ENCODE measurements at places on chromosomes 11 and 22. TPM values are rescaled to one million over a fixed set of nuclear protein-coding genes. Genes with fewer than 3 reads are reported as not detected.

The RAB38 gene
- total RNA-seq = 12.3 TPM

The SLC25A18 gene
- 0.20 TPM for total RNA-seq

GRCh38 chr11:37504060-37504611, 906.1 kb upstream of the RAG2 start:
- peak; percentile 99 for DNase-seq

- no peak for DNase-seq
Observed at GRCh38 chr11:84887055-84887629, 740.0 kb downstream of the DLG2 start.

DNA sequence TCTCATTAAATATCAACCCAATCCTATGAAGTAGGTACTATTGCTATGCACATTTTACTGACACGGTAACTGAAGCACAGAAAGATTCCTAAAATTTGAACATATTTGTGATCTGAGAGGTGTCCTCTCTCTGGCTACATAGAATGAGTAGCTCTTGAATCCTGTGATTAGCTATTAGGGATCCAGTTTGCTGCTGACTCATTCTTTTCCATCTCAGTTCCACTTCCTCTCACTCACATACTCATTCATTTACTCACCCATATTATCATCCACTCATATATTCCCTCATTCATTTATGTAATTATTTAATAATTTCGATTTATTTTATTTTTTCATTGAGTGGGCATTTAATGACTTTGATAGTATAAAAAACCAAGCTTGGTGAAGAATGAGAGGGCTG, 42.7 kb downstream of the OR5B17 start:
- peak; percentile 53 for DNase-seq

DNA sequence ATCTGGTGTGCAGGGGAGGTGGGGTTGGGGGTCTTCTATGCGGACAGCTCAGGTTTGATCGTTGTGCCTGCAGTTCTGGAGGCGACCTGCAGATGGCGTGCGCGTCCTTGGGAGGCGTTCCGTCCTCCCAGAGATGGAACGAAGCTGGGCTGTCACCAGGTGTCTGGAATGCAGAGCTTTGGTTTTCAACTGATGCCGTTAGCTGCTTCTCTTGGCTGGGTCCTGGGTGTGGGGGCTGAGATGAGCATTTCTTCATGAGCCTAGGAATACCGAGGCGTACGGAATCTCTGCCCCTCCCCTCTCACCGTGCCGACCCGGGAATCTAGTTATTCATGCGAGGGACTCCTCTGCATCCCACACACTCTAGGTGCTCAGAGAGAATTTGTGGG, 98.6 kb downstream of the CEP164 start:
- peak; percentile 38 for DNase-seq

GRCh38 chr11:47879259-47880158, 31.4 kb upstream of the NUP160 start:
- no peak for DNase-seq

DNA sequence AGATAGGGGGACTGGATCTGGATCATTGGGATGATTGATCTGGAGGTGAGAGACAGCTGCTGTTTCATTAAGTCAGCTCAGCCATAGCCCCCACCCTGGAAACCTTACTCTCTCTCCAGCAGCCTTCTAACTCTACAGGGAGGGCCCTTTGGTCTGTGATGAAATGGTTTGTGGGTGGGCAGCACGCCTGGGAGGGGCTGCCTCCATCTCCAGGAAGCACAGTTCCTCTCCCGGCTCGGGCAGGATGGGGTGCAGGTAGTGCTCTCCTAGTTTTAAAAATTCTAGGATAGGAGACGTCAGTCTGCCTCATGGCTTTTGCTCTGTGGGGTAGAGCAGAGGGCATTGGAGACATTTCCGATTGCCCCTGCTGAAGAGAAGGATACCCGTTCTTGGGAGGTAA, 89.7 kb downstream of the CEP164 start:
- DNase-seq = no peak

GRCh38 chr11:28104984-28105383, 3.0 kb downstream of the KIF18A start:
- DNase-seq = no peak

DNA sequence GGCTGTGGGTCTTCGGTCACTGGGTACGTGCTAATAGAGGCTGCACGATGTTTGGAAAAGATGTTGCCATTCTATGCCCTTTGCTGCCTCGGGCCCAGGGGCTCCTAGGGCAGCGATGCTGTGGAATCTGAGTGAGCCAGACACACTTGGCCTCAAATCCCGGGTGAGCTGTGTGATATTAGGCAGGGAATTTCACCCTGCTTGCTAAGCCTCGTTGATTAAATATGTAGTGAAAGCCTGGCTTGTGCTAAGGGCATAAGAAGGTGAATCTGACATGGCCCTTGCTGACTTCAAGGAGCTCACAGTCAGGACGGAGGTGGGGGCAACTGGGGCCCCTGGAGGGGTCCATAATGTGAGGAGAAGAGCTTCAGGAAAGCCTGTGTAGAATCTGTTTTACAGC, 5.4 kb upstream of the HMOX1 start:
- no peak for DNase-seq

- DNase-seq = no peak
Observed at GRCh38 chr11:16312233-16312765, 44.0 kb downstream of the SOX6 start.

GRCh38 chr11:70700453-70700852, 302.1 kb downstream of the CTTN start:
- no peak for DNase-seq

GRCh38 chr22:37383341-37383740, 43.9 kb downstream of the ELFN2 start:
- DNase-seq = no peak

DNA sequence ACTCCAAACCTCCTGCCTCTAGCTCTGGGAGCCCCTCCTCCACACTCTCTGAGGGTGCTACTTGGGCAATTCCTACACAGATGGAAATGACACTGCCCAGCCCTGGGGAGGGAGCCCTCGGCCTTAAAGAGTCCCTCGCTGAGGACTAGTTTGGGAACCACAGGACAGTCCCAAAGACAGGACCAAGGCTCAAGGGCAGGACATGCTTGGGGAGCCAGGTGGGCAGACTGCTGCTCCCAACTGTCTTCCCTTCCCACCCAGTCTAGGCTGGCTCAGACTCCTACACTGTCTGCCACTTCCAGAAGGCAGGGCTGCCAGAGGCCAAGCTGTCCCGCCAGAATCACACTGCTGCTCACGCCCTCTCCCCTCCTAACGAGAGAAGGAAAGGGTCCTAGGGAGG, 9.8 kb downstream of the ARRB1 start:
- DNase-seq = no peak

GRCh38 chr11:126890561-126890960, 110.0 kb downstream of the KIRREL3 start:
- no peak for DNase-seq

DNA sequence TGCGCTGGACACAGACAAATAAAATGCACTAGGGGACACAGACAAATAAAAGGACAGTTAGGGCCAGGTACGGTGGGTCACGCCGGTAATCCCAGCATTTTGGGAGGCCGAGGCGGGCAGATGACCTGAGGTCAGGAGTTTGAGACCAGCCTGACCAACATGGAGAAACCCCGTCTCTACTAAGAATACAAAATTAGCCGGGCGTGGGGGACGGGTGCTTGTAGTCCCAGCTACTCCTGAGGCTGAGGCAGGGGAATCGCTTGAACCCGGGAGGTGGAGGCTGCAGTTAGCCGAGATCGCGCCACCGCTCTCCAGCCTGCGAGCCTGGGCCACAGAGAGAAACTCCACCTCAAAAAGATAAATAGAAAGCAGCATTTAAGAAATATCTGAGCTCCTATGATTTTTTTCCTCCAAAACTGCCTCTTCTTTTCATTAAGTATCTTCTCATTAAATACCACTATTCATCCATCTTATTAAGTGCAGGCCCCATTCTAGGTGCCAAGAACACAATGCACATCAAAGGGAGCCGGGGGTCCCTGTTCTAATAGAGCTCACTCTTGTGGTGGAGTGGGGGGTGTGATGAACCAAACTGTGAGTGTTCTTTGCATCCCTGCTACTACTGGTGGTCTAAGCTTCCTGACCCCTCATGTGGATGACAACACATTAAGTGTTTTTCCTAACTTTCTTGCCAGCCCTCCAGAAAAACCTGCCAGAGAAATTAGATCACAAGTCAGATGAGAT, 766 bp upstream of the ZNHIT2 start:
- no peak for DNase-seq

DNA sequence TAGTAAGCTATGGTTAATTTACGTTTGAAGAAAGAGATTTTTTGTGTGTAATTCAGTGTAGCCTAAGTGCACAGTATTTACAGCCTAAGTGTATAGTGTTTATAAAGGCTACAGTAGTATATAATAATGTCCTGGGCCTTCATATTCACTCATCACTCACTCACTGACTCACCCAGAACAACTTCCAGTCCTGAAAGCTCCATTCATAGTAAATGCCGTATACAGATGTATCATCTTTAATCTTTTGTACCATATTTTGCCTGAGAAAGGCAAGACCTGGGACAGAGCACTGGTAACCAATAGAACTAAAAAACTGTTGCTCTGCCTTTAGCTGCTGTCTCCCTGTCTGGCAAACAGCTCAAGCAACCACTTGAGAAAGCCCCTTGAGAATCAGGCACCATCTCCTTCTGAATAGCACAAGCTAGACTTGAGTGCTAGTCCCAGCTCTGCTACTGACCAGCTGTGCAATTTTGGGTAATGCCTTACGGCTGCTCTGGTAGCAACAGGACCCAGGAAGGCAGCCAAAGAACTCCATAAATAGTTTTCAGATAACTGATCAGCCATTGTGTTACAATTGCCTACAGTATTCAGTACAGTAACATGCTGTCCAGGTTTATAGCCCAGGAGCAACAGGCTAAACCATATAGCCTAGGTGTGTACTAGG, 131.3 kb downstream of the KCNC1 start:
- no peak for DNase-seq

- no peak for DNase-seq
Observed at GRCh38 chr11:90235526-90235925, 12.7 kb upstream of the CHORDC1 start.

DNA sequence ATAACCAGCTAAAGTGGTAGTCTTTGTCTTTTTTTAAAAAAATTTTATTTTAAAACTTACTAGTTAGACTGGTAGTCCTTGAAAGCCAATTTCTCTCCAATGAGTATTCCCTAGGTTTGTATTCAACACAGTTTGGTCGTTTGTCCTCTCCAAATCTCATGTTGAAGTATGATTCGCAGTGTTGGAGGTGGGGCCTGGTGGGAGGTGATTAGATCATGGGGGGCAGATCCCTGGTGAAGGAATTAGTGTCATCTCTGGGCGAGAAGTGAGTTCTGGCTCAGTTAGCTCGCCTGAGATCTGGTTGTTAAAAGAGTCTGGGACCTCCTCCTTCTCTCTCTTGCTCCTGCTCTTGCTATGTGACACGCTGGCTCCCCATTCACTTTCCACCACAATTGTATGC, 18.0 kb downstream of the FLI1 start:
- no peak for DNase-seq

DNA sequence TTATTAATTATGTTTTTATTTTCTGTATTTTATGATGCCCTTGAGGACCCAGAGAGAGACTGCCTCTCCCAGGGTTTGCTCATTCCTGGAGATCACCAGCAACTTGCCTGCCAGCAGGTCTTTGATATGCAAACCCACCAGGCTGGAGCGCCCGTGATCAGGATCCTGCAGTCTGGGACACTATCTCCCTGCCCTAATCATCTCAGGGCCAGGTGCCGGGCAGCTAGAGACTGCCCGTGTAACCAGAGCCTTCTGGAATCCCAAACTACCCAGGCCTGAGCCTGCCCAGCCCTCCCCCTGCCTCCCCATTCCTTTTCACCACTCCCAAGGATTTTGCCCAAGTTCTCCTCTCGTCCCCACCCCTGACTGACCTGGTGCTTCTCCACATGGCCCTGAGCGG, 52.2 kb upstream of the B3GAT1 start:
- DNase-seq = no peak

- DNase-seq = no peak
Observed at GRCh38 chr22:42685941-42686653, 34.6 kb downstream of the A4GALT start.

- peak; percentile 11 for DNase-seq
Observed at GRCh38 chr11:128757235-128757711, 63.4 kb downstream of the FLI1 start.
